NCI-H1092 (cell line): ENCODE measurements at places on chromosomes 2 and 18.
A peak's percentile ranks its signal among the peaks of the same experiment; 100 is the strongest.

- DNase-seq: no peak
These were observed 215.8 kb downstream of the ZFP36L2 start for GRCh38 chr2:43010438-43011157.

- DNase-seq: no peak
These were observed 45.4 kb downstream of the ST8SIA5 start for GRCh38 chr18:46711444-46711863.

DNA sequence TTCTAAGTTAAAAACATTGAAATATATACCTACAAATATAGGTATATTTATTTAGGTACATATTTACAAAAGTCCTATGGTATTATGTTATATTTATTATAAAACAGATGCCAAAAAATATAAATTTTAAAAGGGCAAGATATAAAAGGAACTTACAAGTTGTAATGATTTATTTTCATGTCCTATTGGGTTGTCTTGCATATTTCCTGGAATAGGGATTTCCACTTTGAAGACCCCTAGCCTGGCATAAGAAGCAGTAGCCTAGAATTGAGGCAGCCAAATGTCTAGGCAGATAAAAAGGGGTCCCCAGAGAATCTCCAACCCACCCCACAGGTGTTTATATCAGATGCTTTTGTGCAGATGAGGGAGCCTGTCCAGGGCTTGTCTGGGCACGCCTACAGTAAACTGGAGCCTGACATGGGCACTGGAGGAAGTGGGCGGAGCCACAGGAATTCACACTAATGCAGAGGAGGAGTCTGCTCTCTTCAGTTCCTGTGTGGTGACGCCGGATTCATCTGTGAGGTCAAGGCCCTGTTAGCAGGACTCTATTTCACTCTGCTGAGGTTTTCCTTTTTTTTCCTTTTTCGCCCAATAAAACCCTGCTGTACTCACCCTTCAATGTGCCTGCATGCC lies 1088.9 kb upstream of the PIK3C3 start:
- no peak for DNase-seq

- DNase-seq: no peak
These were observed 161.0 kb downstream of the RAPGEF4 start for GRCh38 chr2:172896661-172897081.

GRCh38 chr2:57802243-57802642 lies 244.4 kb upstream of the VRK2 start:
- DNase-seq: no peak

GRCh38 chr2:152822676-152823075 lies 104.3 kb downstream of the ARL6IP6 start:
- no peak for DNase-seq

DNA sequence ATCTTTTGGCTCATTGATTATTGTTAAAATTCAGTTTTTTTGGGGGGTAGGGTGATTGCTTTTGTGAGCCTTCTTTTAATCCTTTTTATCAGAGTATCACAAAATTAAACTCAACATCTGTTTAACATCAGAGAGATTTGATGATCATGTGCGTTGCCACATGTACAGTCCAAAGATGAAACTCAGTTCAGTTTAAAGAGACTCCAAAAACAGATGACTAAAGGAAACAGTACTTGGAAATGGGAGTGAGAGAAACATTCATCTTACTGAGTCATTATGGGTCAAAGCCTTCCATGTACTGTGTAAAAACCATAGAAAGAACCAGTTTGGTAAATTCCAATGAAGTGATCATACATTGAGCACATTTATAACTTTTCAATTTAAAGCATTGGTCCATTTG lies 53.0 kb downstream of the LYPD6 start:
- DNase-seq: no peak

GRCh38 chr2:180938451-180938850 lies 42.0 kb upstream of the UBE2E3 start:
- DNase-seq: no peak

GRCh38 chr2:238090887-238091286 lies 9.3 kb upstream of the ESPNL start:
- no peak for DNase-seq

DNA sequence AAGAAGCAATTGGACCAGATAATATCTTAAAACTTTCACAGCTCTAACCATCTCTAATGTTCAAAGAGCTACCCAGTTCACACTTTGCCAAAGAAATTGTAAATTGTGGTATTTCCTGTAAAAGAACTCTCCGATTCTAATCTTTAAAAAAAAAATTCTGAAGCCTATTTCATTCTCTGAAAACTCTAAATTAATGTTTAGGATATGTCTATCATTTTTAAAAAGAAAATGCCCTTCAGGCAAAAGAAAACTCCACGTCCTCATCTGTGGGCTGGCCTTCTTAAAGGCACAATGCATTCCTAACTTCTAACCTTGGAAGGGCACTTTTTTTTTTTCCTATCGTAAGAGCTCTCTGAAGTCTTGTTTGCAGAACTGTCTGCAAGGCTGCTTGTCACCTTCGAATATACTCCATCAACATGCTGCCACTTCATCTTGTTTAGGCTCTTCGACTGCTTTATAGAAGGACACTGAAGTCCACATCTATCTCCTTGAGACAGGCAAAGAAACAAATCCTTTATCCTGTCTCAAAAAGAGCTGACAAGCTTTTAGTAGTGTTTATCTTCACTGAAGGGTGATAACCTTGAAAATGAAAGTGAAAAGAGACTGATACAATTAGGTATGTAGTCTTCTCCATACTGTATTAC lies 124.3 kb upstream of the SLC39A10 start:
- no peak for DNase-seq

DNA sequence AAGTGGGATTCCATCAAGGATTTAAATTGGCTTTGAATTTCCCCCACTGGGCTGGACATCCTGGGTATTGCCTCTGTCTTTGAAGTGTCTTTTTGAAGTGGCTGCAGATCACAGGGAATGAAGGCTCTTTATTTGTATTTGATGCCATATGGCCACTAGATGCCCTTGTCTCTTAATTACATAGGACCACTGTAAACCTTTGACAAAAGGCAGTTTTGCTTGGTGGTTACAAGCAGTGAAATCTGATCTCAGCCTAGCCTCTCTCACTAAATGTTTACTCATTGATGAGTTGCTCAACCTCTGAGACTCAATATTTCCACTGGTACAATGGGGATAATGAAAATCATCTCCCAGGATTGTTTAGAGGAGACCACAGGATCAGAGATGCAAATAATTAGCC lies 102.2 kb downstream of the INSIG2 start:
- DNase-seq: peak; percentile 76

DNA sequence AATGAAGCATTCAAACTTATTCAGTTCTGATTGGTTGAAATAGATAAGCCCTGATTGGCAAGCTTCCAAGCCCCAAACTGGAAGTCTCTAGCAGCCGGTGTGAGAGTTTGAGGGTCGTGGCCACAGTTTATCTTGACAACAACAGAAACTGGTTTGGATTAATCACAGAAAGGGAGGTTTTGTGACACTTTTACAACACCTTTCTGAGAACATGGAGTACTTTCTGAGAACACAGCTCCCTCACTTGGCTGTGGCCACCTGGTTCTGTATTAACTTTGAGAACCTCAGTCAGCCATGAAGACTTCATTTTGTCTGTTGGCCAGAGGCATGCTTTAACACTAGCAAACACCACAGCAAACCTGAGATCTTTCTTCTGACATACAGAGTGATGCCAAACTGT lies 280.7 kb upstream of the VWC2L start:
- DNase-seq: no peak

- no peak for DNase-seq
These were observed 54.4 kb downstream of the RPL37A start for GRCh38 chr2:216553093-216553478.

DNA sequence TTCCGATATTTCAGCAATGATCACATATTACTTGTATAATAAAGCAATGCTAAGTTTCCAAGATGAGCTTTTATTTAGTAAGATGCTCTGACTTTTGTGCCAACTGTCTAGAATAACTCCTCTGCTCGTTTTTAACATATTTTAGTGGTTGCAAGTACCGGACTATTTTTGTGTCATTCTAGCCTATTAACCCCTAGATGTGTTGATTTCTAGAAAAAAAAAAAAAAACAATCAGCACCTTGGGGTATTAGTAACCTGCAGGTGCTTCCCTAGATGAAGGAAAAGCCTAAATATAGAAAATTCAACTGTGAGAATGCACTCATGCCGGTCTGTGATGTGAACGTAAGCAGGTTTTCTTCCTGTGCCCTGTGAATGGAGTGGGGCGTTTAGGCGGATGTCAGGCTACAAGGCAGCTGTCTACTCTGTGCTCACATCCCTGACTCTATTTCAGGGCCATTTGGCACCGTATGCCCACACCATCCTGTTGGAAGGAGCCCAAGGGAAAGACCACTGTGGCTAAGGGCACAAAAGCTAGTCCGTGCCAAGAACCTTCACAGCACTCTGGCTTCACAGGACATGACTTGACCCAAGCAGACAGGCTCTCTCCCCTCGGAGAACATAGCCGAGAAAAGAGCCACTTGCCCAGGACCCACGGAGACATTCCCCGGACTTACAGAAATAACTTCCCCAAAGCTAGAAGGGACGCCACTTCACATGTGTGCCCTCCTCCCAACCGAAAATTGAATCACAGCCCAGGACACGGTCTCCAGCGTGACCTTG lies 60.9 kb upstream of the AGAP1 start:
- peak; percentile 31 for DNase-seq

- no peak for DNase-seq
These were observed 32.9 kb upstream of the CCDC93 start for GRCh38 chr2:118046634-118047210.

DNA sequence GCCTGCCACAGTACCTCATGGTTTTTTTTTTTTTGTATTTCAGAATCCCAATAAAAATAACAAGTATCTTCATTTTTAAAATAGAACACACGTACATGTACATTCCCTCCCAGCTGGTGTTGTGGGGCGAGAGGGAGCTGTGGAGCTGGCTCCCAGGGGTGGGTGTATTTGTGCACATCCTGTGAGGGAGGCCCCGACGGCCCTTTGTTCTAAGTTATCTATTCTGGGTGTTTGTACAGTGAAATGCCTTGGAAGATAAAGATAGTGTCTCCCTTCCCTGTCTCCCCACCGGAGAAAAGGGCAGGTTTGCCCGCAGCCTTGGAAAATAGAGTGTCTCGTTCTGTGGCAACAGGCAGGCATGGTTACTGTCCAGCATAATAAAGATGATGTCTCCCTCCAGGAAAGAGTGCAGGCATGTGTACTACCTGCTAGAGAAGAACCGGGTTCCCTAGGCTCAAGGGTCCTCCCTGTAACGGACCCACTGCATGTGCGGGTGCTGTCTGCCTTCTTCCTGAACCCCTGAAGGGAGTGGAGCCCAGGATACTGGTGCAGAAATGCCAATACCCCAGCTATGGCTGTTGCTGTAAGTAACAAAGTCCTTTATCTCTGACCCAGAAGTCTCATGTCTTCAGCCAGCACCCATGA lies 12.1 kb upstream of the ALLC start:
- DNase-seq: no peak

- no peak for DNase-seq
These were observed 58.3 kb downstream of the COL6A3 start for GRCh38 chr2:237355701-237356100.

GRCh38 chr2:221120643-221121042 lies 451.5 kb downstream of the EPHA4 start:
- no peak for DNase-seq

DNA sequence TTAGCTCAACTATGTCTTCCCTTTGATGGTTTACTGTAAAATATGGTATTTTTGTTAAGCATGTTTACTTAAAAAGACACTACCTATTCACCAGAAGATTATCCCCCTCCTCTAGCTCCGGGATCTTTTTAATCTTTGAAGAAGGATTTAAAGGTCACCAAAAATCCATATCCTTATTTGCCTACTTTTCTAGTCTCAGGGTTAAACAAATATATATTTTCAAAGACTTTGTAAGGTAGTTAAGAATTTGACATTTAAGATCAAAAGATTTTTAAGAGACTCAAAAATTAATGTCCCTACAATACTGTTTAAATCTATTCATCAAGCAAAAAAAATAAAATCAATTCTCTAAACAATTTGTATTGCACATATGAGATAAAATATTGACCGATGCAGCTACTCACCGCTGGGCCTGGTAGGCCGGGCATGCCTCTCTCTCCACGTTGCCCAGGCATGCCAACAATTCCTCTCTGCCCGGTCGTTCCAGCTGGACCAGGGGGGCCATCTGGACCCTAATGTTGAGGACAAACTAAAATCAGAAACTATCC lies 76.1 kb downstream of the COL3A1 start:
- DNase-seq: no peak

DNA sequence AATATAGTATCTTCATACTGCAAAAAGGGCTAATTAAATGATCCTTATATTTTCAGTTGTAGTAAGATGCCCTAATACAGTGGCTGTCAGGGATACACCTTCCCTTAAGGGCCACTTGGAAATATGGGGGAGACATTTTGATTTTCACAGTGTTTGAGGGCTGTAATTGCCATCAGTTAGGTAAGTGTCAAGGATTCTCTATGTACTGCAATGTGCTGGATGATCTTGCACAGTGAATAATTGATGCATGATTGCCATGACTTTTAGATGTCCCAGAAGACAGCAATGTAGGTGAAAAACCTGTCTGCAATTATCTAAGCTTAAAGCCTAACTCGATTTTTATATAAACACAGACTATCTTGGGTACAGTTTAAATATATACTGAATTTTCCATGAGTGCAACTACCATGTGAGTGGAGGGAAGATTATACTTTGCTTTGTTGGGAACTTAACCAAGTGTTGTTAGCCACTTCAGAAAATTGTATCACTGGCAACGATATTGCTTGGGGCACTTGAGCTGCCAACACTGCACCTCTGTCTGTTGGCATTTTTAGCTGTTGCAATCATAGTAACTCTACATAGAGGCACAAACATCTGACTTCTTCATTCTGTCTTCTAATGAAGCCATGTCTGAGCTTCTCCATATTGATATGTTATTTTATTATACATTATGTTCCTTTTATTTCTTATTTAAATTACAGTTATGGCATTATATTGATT lies 45.2 kb downstream of the MAIP1 start:
- no peak for DNase-seq

DNA sequence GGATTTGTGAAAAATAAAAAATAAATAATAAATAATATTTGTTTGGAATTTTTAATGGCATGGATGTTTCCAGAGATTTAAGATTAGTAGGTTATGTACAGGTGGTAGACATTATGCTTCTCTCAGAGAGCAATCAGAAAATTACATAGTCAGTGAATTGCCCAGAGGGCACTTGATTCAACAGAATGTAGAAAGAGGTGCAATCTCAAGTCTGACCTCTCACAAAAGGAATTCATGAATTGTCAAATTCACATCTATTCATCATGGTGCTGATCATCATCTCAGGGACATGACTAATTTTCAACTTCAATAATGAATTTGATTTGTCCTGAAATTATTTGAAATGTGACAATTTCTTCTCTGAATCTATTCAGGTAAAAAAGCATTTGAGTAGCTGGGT lies 172.5 kb downstream of the PDE11A start:
- DNase-seq: no peak

- DNase-seq: no peak
These were observed 272.0 kb downstream of the TGIF1 start for GRCh38 chr18:3721771-3722648.

GRCh38 chr2:62663411-62663810 lies 42.1 kb upstream of the EHBP1 start:
- no peak for DNase-seq
